Karpas-422 (cell line): ENCODE measurements at places on chromosomes 4 and X. TPM values are rescaled to one million over a fixed set of nuclear protein-coding genes. Genes with fewer than 3 reads are reported as not detected.

GRCh38 chrX:137428221-137428661, 137.7 kb upstream of the ZIC3 start:
- H3K27me3 ChIP-seq: no peaks in the 10 kb centered on the region
- no peak for DNase-seq
- no peaks in the 10 kb centered on the region for H3K36me3 ChIP-seq

- H3K27ac ChIP-seq: no peak overlapping the region
- no peaks in the 10 kb centered on the region for H3K36me3 ChIP-seq
- no peaks in the 10 kb centered on the region for H3K27me3 ChIP-seq
- H3K4me1 ChIP-seq: no peaks in the 10 kb centered on the region
- no peak for DNase-seq
Measured at GRCh38 chrX:9873360-9873759, 87.1 kb downstream of the SHROOM2 start.

- H3K27ac ChIP-seq: no peak overlapping the region
- DNase-seq: no peak
- H3K4me1 ChIP-seq: no peaks in the 10 kb centered on the region
- no peak overlapping the region for H3K4me3 ChIP-seq
- no peaks in the 10 kb centered on the region for H3K36me3 ChIP-seq
Measured at GRCh38 chr4:112735474-112735951, 98.6 kb downstream of the LARP7 start.

CAPN6 gene
- total RNA-seq: not detected in 2 replicates

- H3K27ac ChIP-seq: no peak overlapping the region
- no peak overlapping the region for H3K4me3 ChIP-seq
- no peaks in the 10 kb centered on the region for H3K36me3 ChIP-seq
- no peaks in the 10 kb centered on the region for H3K27me3 ChIP-seq
Measured at GRCh38 chr4:5409237-5409636, 299.1 kb downstream of the EVC2 start.

UGDH gene
- 10.3 and 10.9 TPM in 2 replicates for total RNA-seq

DNA sequence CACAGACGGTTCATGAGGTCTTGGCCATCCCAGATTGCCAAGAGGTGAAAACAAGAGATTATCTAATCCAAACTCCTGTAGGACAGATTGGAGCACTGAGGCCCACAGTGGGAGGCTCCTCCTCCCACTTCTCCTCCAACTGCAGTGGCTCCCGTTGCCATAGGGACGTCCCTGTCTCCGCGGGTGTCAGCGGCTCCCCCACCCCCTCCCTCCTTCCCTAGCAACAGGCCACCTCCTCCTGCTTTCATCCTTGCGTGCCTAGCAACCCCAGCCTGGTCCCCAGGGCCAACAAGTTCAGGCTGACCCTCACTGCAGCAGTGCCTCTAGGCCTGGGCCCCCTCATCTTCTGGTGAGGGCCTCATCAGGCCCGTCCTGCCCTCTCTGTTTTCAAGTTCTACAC, 6.8 kb upstream of the IQSEC2 start:
- H3K4me3 ChIP-seq: no peak overlapping the region
- H3K27me3 ChIP-seq: no peaks in the 10 kb centered on the region
- no peak for DNase-seq

PLAC1 gene
- total RNA-seq: not detected in 2 replicates

DNA sequence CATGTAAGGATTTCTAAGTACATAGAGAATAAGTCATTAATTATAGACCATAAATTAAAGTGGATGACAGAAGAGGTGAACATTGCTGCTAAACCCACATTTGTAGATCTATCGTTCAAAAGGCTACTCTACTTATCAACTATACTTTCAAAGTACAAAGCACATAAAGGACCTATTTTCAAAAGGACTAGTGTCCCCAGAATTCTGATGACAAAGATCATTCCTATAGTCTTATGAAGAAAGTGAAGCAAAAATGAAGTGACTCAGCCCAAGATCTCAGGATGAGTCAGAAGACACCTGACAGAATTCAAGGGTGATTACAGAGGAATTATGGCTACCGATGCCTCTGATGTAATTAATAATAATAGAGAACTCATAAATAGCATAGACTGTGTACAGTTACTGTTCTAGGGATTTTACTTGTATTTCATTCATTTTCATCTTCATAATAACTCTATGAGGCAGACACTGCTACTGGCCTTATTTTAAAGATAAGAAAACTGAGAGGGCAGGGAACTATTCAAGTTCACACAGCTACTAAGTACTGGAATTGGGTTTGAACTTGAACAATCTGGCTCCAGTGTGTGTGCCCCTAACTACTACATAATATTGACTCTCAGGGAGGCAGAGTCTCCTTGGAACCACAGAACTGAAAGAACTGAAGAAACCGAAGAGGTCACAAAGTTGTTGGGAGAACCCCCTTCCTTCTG, 17.1 kb downstream of the USP46 start:
- H3K27me3 ChIP-seq: no peaks in the 10 kb centered on the region
- H3K36me3 ChIP-seq: no peaks in the 10 kb centered on the region
- DNase-seq: no peak
- H3K27ac ChIP-seq: no peak overlapping the region
- peaks cover 21% of the 10 kb centered on the region for H3K4me1 ChIP-seq
- no peak overlapping the region for H3K4me3 ChIP-seq

POU3F4 gene
- total RNA-seq: not detected in 2 replicates

DNA sequence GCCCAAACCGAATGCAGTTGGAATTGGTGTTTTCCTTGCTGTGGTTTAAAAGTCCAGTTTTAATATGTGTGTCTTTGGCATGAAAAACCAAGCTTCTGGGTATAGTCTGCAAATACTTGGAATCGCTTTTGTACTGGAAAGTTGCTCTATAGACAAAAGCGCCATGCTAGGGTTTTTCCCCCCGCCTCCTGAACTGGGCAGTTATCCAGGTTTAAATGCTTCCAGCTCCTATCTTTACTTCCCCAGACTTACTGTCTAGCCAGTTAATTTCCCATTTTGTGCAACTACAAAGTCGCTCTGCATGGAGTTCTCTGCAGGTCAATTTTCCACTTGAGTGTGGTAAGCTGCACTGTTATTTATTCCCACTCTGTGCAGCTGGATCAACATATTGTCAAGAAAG, 2.7 kb downstream of the RASL11B start:
- H3K36me3 ChIP-seq: no peaks in the 10 kb centered on the region
- H3K27me3 ChIP-seq: no peaks in the 10 kb centered on the region
- H3K4me1 ChIP-seq: no peaks in the 10 kb centered on the region
- DNase-seq: no peak

DNA sequence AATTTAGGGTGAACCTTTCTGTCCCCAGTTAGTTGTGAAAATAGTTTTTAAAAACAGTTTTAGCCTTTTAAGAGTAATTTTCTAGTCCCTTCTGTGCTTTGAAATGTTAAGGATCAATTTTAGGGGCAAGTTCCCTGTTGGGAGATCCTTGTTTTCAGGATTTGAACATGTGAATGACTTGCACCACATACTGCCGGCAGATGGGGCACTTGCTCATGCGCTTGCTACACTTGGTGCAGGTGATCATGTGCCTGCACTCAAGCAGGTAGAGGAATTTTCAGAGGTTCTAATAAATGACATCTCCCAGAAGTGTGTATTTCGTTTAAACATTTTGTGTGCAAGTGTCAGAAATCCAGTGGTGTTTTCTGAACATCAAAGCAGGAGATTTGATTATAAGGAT, 195.9 kb downstream of the CHM start:
- no peaks in the 10 kb centered on the region for H3K36me3 ChIP-seq
- no peaks in the 10 kb centered on the region for H3K4me1 ChIP-seq
- H3K27me3 ChIP-seq: no peaks in the 10 kb centered on the region
- H3K4me3 ChIP-seq: no peak overlapping the region
- DNase-seq: peak; percentile 80

DTHD1 gene
- total RNA-seq: not detected in 2 replicates

ABLIM2 gene
- not detected in 2 replicates for total RNA-seq

ARX gene
- total RNA-seq: not detected in 2 replicates

GRCh38 chrX:1719270-1719669, 104.4 kb downstream of the ASMT start:
- no peaks in the 10 kb centered on the region for H3K36me3 ChIP-seq
- no peaks in the 10 kb centered on the region for H3K4me1 ChIP-seq
- H3K27me3 ChIP-seq: no peaks in the 10 kb centered on the region
- DNase-seq: no peak
- no peak overlapping the region for H3K27ac ChIP-seq

DNA sequence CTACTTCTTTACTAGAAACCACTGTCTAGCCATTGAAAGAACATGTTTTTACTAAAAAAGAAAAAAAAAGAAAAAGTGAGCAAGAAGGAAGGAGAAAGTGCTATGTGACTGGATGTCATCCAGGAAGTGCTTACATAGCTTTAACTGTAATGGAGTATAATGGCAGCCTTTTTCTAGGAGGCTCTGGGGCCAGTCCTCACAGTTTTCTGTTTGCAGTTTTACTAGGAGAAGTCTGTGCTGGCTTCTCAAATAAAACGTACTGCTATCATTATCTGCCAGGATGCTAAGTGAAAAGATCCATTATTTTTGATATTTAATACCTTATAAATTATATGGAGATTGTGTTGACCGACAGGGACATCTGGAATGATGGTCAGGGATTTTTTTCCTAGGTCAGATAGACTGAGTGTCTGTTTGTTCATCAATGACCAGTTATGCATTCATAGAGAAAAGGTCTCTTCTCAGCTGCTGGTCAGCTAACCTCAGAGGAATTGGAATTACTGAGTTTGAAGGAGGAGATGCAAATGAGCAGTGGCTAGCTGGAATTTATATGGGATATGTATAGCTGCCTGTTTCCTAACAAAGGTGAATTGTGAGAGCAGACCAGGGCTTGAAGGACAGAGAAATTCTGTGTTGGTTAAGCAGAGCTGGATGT, 21.7 kb downstream of the LPAR4 start:
- no peaks in the 10 kb centered on the region for H3K4me1 ChIP-seq
- no peaks in the 10 kb centered on the region for H3K27me3 ChIP-seq

LRCH2 gene
- total RNA-seq: not detected in 2 replicates

GRCh38 chr4:183297675-183298074, 22.4 kb downstream of the CLDN22 start:
- DNase-seq: no peak
- H3K4me1 ChIP-seq: no peaks in the 10 kb centered on the region
- H3K36me3 ChIP-seq: no peaks in the 10 kb centered on the region

DNA sequence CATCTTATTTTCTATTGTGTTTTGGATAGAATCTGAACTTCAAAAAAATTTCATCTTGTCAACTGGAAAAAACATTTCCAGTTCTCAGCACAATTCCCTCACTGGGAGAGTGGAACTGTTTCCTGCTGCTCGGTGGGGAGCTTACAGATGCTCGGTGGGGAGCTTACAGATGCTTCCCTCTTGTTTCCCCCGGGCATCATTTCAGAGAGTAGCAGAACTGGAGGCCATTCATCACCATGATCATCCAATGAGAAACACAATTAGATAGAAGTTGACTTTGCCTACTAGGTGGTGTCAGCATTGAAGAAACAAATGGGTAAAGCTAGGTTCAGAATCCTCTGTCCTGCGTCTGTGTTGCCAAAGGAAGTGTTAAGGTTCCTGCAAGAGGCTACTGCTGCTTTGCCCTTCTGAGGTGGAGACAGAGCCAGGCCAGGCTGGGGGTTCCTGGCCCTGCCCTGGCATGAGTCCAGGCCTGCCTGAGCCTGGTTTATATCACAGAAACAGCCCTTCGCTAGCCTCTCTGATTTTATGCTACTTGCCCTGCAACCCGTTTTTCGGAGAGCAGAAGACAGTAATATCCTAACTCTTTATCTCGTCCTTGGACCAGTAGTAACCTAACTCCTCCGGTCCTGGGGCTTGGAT, 70.6 kb downstream of the TAPT1 start:
- no peaks in the 10 kb centered on the region for H3K36me3 ChIP-seq
- H3K27me3 ChIP-seq: no peaks in the 10 kb centered on the region
- no peak for DNase-seq
- no peaks in the 10 kb centered on the region for H3K4me1 ChIP-seq
- H3K27ac ChIP-seq: no peak overlapping the region

DNA sequence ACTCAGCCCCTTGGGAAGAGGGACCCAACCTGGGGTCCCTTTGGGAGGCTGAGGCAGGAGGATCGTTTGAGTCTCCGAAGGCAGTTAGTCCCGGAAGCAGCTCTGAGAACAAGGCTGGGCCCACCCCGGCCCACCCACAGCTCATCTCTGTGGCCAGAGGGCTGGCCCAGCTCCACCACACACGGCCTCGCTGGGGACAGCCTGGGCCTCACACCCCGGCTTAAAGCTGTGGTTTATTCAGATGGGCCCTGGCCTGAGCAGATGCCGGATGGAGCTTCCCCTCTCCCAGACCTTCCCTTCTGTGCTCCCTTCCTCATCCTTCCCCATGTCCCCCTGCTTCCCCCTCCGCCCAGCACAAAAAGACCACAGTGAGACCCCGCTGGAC, 54.4 kb downstream of the FAM53A start:
- H3K4me3 ChIP-seq: no peak overlapping the region
- H3K27me3 ChIP-seq: no peaks in the 10 kb centered on the region
- no peak overlapping the region for H3K27ac ChIP-seq
- DNase-seq: no peak

GABRG1 gene
- total RNA-seq: not detected in 2 replicates

DNA sequence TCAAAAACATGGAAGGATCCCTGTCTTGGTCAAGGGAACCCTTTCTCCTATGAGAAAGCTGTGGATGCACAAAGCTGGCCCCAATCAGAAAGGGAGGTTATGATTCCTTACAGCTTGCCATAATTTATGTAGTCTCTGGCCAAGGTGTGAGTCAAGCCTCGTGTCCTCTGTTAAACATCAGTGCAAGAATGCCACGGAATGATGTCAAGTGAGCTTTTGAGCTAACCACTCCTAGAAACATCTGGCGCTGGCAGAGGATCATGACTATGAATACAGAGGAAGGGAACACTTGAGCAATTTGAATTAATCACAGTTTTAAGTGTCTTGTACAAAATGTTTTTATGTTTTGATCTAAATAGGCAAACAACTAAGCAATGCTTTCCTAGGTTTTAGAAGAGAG, 51.5 kb upstream of the RAP2C start:
- no peaks in the 10 kb centered on the region for H3K27me3 ChIP-seq
- H3K36me3 ChIP-seq: no peaks in the 10 kb centered on the region
- no peak overlapping the region for H3K4me3 ChIP-seq

TRIML2 gene
- total RNA-seq: not detected in 2 replicates

TAF7L gene
- not detected in 2 replicates for total RNA-seq

DNA sequence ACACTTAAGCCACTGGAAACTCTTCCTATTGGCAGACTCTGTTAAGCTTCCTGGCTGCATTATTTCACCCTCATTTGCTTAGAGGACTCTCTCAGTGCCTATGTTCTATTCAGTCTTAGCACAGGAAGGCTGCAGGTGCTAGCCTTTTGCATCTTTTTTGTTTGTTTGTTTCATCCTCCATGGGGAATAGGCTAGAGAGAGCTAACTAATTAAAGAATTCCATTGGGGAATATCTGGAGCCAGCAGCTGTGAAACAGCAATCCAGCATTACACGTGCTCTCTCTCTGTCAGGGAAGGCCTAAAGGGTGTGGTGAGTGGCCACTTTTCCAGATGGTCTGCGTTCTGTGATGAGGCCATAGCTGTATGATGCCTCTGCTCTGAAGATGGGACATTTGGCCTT, 633.6 kb downstream of the SPRY1 start:
- H3K4me1 ChIP-seq: no peaks in the 10 kb centered on the region
- H3K27me3 ChIP-seq: no peaks in the 10 kb centered on the region
- no peak overlapping the region for H3K4me3 ChIP-seq
- no peaks in the 10 kb centered on the region for H3K36me3 ChIP-seq

GRCh38 chrX:53558646-53559045, 124.5 kb upstream of the HSD17B10 start:
- no peak overlapping the region for H3K27ac ChIP-seq
- no peaks in the 10 kb centered on the region for H3K4me1 ChIP-seq
- H3K27me3 ChIP-seq: no peaks in the 10 kb centered on the region
- H3K4me3 ChIP-seq: no peak overlapping the region
- H3K36me3 ChIP-seq: peaks cover 51% of the 10 kb centered on the region

- no peaks in the 10 kb centered on the region for H3K4me1 ChIP-seq
- H3K27me3 ChIP-seq: no peaks in the 10 kb centered on the region
- H3K36me3 ChIP-seq: no peaks in the 10 kb centered on the region
- no peak overlapping the region for H3K4me3 ChIP-seq
Measured at GRCh38 chr4:17066972-17067371, 168.5 kb upstream of the LDB2 start.
